Stimulated activated CD4-positive, alpha-beta T cell treated with anti-CD3 and anti-CD28 coated beads, TNF-alpha, amount 100 ng/mL, for 1 hour (primary cell): ENCODE measurements at places on chromosomes 7 and 10.

GRCh38 chr7:107926481-107926880 is 35.5 kb downstream of the DLD start:
- DNase-seq, result no peak

- DNase-seq, result no peak
These were observed 22.2 kb upstream of the UNCX start for GRCh38 chr7:1210321-1210978.

GRCh38 chr10:124798364-124798763 is 3.3 kb upstream of the ABRAXAS2 start:
- DNase-seq, result no peak

- no peak for DNase-seq
These were observed 44.4 kb downstream of the CTTNBP2 start for GRCh38 chr7:117828825-117829224.

DNA sequence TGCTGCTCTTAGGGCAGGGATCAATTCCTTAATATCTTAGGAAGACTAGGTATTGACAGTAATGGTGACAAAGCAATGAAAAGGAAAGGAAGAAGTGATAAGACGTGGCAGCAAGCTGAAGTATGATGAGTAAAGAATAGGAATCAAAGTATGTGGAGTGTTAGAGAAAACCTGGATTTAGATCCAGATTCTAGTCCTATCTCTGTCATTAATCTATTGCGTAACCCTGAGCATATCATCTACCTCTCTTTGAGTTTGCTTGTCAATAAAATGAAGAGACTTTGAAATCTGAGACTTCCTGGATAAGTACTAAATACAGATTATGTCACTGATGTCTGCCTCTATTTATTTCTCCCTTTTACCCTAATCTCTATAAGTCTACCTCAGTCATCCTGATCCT is 89.2 kb downstream of the PTEN start:
- no peak for DNase-seq

DNA sequence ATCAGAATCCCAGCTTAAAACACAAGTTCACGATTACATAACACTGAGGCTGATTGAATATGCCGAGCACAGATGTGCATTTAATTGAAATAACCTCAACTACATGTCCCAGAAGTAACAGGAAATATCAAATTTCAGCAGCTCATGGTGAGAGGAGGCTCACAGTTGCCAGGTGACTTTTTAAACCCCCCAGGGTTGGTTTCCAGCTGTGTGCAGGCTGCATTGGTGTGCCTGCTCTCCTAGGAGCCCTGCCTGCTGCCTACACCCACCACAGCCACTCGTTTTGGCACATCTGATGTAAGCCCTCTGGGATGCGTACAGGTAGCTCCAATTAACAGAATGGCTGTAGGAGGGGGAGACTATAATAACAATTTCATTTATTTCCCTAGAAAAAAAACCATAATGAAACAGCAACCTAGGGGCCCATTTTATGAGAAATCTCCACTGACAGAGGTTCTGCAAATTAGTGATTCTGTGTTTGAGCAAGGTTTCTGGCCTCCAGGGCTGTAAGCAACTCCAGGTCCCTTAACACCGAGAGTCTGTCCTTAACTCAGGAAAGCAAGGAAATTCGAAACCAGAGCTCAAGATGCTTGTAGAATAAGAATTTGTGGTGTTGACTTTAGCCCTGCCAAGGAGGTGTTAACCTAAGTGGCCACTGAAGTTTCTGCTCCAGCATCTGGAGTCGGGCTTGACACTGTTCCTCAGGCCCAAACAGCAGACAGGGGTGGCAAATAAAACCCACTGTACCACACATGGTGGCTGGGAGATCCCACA is 161.9 kb downstream of the BMPER start:
- DNase-seq, result no peak

- DNase-seq, result no peak
These were observed 14.6 kb upstream of the LRRC61 start for GRCh38 chr7:150308575-150308974.

GRCh38 chr10:112421731-112422130 is 25.0 kb downstream of the ZDHHC6 start:
- DNase-seq, result no peak

DNA sequence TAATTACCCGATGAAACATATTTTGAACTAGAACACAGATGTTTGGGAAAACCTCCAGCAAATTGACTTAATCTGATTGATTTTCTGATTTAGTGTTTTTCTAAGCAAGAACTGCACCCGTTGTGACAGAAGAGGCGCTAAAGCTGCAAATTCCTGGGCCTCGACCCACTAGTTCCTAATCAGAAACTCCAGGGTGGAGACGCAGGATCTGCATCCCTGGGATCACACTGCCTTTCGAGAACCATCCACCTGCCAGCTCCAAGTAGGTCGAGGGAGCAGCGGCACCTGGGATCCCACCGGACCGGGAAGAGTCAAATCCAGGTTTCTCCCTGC is 136.8 kb upstream of the CDCA7L start:
- DNase-seq, result no peak

DNA sequence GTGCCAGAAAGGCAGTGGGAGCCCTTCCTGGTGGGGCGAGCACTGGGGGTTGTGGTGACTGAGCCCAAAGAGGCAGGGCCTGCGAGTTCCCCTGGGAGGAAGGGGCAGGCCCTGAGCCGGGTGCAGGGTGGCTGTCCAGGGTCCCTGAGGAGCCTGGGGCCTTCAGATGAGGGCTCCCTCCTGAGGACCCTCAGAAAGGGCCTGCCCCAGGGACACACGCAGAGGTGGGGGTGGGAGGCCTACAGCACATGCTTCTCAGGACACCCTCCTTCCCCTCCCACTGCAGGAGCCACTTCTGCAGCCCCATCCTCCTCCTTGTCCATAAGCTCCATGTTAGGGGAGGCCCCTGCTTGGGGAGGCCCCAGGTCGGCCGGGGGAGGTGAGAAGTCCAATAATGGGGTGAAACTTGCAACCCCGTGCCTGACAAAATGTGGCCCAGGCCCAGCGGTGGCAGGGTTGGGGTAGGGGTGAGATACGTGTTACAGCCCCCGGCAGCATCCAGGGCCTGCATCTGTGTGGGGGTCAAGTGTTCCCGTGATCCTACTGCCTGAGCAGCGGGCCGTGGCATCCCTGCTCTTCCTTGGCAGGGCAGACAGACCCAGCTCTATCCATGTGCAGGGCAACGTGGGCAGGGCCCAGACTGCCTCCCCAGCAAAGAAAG is 31.8 kb upstream of the RET start:
- DNase-seq, result no peak
